ENCODE measurements at places on chromosomes 2 and 18.

DNA sequence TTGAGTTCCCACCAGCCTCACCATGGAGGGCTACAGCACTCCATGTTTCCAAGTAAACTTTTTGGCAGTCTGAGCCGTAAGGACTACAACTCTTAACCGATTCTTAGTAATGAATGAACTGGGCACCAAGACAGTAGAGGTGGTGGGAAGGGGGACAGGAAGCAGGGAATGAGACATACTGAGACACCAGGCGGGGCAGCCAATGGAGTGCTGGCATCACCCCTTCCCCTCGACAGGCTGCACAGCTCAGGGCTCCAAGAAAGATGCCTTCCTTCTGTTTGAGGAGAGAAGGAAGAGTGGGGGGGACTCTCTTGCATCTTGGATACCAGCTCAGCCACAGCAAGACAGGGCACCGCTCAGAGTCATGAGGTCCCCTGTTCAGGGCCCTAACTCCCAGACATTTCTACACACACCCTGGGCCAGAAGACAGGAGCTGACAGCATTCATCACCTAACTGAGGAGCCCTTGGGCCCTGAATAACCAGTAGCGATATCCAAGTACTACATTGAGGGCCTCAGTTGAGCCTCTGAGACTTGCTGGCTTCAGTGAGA lies 45.2 kb downstream of the USP34 start:
- DNase-seq: no peak

DNA sequence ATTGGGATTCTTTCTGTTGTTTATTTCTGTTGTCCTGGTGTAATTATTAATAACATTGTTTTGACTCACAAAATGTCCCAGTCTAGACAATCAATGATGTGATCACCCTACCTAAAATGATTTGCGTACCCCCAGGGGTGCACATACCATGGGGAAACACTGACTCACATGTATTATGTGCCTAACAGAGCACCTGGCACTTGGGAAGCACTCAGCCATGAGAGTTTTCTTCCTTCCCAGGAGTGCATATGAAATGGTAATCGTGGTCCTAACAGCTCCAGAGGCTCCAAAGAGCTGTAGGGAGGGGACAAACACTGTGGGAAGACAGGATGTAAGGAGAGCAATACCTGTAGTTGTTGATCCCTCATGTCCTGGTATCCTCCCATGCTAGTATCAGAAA lies 187.8 kb upstream of the ERBB4 start:
- DNase-seq: no peak

- no peak for DNase-seq
These were observed 27.1 kb downstream of the CAMKMT start for GRCh38 chr2:44388877-44389276.

- peak; percentile 51 for DNase-seq
These were observed 795 bp upstream of the SETBP1 start for GRCh38 chr18:44679914-44680272.

GRCh38 chr2:217125014-217125413 lies 265.1 kb upstream of the TNP1 start:
- no peak for DNase-seq

DNA sequence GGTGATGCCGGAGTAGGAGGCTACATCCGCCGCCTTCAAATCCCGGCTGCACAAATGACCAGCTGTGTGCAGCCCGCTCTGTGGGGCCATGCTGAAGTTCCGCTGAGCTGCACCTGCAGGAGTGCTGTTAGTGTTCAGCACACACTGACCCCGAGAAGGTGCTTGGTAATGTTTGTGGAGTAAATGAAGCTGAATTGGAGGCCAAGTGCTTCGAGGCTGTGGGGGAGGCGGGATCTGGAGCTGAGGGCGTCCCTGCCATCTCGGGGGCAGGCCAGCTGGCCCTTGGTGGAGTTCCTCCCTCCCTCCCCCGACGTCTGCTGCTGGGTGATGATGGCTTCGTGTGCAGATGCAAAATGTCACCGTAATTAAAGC lies 23.2 kb downstream of the KCNF1 start:
- no peak for DNase-seq

DNA sequence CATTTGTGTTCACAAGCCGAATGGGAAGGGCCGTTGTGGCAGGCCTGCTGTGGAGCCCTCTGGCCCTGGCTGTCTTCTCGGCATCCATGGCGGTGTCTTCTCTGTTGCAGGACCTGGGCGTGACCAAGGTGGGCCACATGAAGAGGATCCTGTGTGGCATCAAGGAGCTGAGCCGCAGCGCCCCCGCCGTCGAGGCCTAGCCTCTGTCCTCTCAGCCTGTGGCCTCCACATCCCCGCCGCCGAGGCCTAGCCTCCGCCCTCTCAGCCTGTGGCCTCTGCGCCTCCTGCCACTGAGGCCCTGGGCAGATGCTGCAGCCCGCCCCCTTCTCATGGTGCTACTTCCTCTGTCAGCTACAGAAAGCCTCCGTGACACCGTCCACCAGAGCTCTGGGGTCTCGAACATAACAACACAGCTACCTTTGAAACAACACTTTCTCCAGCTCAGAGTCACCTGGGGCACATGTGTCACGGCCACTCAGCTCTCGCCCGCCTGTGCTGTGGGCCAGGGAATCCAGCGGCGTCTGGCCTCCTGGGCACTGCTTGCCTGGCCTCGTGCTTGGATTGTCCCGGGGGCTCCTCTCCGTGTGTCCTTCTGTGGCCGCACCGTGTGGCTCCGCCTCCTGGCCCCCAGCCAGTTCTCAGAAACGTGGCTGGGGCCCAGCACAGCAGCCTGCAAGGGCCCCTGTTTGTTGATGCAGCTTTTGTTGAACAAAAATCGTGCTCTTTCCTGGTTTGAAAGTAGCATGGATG lies 97.1 kb downstream of the USP40 start:
- DNase-seq: no peak

GRCh38 chr2:33763671-33764310 lies 164.7 kb upstream of the FAM98A start:
- no peak for DNase-seq

DNA sequence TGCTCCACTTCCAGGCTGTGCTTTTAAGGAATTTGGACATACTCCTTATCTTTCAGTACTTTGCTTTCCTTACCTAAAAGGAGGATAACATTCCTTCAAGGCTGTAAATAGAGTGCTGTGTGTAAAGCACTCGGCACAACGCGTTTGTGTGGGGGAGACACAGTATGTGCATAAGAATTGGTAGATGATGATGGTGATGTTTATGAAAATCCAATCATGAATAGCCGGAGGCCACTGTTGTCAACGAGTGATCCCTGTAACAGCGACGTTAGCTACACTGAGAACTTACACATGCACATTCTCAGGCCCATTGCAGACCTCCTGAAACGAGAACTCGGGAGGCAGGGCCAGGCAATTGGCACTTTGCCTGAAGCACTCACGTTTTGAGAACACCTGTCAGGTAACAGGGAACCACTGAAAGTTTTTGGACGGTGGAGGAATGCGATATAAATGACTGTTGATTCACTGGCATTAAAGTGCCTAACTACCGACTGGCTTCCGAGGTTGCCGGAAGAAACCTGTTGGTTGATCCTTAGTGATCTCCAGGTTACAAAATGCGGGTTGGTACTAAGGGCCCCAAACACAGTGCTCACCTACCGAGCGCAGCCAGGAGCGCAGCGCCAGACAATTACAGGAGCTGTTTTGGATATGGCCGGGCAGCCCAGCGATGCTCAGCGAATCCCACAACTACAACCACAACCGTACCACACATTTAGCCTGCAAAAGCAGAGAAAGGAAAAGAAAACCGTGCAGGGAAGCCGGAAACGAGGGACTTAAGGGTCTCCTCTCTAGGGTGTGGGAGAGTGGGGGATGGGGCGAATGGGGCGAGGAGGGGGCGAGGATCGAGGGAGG lies 1.0 kb upstream of the MAP4K4 start:
- no peak for DNase-seq

DNA sequence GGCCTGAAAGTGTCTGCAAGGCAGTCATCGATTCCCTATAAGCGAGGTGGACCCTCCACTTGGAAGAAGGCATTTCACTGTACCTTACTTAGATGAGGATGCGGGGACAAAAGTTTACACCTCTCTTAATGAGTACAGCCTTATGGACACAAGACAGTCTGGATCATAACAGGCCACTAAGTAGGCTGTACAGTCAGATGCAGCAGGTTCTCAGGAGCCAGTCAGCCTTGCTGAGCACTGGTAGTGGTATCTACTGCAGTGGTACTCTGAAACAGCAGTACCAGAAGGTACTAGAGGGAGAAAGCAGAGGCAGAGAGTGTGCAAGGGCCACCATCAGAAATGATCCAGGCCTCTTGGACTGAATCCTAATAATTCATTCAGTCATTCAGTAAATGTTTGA lies 77.6 kb downstream of the KCMF1 start:
- DNase-seq: no peak

DNA sequence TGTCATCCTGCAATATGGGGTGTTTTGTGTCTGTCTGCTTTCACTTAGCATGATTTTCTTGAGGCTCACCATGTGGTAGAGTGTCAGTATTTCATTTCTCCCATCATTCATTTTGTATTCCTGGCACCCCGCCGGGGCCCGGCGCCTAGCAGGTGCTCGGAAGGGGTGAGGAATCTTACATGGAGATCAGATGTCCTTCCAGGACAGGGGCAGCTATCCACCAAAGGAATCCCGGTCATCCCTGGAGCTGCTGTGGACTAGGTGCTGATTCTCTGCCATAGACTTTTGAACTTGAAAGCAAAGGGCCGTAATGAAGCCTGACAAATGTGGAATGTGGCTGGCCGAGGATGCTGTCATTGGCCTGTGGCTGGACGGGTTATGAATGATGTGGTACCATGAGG lies 2.4 kb downstream of the PRELID3A start:
- no peak for DNase-seq

DNA sequence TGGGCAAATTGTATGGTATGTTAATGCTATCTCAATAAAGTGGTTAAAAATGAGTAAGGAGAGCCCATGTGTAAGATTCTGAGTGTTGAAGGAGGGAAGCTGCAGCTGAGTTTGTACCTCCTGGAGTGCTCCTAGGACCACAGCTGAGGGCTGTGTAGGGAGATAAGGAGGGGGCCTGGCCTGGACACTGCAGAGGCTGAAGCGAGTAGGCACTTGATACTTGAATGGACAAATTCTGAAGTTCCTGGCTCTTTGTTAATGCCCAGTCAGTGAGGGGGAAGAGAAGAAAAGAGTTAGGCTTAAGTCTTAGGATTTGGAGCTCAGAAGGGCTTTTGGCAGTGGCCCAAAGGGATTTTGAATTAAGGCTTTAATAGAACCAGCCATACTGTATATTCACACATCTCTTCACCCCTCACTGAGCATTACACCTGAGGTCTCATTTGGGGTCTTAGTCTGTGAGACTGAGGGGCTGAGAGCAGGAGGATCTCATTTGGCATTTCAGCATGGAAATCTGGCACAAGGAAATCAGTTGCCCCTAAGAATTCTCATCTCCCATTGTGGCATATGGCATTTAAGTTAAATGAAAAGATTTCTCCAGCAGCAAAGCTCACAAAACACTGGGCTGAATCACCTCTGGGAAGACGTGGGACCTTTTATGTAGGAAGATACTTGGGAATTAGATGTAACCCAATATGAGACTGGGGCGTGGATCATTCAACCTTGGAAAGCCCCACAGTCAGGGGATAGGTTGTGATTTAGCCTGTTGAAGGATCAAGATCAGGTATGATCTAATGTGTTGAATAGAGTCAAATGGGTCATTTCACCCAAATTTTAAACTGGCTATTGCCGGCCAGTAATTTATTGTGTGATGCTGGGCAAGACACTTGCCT lies 46.8 kb downstream of the LIPG start:
- DNase-seq: no peak

DNA sequence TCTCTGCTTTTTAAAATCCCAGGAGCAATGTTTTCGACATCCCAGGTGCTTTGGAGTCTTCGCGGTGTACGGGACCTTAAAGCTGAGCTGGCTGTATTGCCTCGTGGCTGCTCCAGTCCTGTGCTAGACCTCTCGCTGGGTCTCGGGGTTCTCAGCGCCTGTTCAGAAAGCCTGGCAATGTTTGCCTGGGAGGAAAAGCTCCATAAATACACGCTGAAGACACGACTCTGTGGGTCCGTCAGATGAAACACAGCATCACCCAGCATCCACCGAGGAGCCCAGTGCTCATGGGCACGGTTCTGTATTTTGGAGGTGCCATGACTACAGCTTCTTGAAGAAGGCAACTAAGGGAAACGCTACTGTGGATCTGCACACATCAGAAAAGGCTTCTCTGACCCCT lies 21.6 kb downstream of the MBP start:
- DNase-seq: no peak

GRCh38 chr2:8837795-8838140 lies 355 bp upstream of the KIDINS220 start:
- no peak for DNase-seq

DNA sequence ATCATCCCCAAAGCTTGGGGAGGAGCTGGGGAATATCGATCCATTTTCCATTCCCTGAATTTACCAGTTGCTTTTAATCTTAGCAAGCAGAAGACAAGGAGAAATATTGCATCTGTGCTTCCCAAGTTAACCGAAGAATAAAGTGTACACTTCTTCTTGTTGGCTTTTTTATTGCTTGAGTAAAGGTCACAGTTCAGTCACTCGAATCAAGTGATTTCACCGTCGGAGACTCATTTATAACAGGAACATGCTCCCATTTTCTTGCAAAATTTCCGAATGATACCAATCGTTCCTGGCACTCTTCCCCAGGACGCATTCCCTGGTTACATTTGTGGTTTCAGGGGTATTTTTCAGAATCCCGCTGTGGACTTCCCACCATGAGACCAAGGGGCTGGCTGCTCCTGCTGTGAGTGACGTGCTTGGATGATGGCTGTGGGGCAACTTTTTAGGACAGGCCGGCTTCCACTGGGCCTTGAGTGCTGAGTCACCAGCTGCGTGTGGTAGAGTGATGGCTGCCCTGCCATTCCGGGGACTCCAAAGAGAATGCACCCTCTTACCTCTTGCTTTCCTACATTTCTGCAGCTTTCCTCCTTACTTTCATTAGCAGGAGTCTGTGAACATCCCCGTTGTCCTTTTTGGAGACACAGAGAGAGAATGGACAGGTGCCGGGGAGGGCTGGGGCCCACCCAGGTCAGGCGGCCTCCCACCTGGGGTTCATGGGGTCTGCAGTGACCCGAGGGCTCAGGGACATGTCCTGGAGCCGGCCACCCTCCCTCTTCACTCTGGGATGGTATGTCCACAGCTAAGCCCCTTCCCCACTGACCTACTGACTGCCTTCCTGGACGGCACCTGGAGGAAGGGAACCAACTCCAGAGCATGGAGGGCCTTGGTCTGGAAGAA lies 60.7 kb upstream of the HDAC4 start:
- DNase-seq: no peak

GRCh38 chr2:14866736-14867352 lies 234.3 kb downstream of the LRATD1 start:
- DNase-seq: no peak

DNA sequence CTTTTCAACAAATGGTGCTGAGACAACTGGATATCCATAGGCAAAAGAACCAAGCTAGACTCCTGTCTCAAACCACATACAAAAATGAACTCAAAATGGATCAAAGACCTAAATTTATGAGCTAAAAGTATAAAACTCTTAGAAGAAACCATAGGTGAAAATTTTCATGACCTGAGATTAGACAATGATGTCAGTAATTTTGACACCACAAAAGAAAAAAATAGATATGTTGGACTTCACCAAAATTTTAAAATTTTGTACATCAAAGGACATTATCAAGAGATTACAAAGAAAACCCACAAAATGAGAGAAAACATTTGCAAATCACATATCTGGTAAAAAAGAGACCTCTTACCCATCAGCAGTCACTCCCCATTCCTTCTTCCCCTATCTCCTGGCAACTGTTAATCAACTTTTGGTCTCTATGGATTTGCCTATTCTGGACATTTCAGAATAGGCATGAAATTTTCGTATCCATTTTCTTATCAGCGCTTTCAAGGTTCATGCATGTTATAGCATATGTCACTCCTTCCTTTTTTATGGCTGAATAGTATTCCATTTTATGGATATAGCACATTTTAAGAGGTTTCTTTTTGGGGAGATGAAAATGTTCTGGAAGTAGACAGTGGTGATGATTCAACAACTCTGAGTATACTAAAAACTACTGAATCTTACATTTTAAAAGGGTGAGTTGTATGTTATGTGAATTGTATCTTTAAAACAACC lies 43.3 kb downstream of the FAM178B start:
- no peak for DNase-seq

Data from hepatic stellate cell (primary cell).